Right lobe of liver (tissue), 6 donors: ENCODE measurements at places on chromosomes 1 and 21. TPM values are rescaled to one million over a fixed set of nuclear protein-coding genes. Genes with fewer than 3 reads are reported as not detected.
A peak's percentile ranks its signal among the peaks of the same experiment; 100 is the strongest.

DNA sequence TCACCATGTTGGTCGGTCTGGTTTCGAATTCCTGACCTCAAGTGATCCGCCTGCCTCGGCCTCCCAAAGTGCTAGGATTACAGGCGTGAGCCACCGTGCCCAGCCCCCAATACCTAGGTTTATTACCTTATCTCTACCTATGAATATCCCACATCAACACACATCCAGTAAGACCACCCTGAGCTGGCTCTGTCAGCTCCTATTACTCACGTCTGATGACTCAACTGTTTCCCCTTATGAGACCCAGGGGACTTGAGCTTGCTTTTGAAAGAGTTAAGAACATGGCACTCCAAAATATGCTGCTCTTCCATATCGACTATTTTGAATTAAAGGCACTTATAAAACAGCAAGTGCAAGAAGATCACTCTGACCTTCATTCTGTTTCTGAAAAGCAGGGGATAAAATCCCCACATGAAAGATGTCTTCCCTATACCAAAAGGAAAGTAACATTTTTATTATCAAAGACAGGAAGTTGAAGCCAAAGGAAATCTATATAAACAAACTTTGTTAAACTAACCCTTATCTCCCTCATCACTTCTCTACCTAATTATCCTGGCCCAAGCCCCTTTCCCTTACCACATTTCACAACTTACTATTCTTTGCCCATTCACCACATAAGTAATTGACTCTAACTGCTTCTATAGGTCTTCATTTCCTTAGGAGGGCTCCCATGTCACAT lies 41.3 kb upstream of the OSBPL9 start:
- H3K36me3 ChIP-seq, result no peaks in the 10 kb centered on the region
- H3K27ac ChIP-seq, result no peak overlapping the region
- H3K4me1 ChIP-seq, result no peaks in the 10 kb centered on the region
- no peak overlapping the region for H3K4me3 ChIP-seq

- no peaks in the 10 kb centered on the region for H3K27me3 ChIP-seq
- no peaks in the 10 kb centered on the region for H3K36me3 ChIP-seq
- H3K4me3 ChIP-seq, result no peak overlapping the region
- H3K27ac ChIP-seq, result no peak overlapping the region
- no peaks in the 10 kb centered on the region for H3K4me1 ChIP-seq
These were observed 6.2 kb upstream of the CAMK1G start for GRCh38 chr1:209577346-209577745.

DNA sequence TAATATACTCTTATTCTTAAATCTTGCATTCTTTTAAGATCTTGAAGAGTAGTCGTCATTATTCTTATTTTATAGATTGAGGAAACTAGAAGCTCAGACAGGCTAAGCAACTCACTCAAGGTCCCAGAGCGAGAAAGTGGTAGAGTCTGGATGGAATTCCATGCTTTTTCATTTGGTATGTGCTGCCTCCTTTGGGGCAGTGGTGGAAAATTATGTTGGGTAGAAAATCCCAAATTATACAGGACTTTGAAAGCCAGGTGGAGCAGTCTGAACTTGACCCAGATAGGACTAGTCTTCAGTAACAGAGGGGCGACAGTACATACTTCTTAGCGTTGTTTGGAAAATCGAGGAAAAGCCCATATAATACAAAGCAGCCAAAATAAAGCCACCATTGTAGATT lies 205.6 kb downstream of the ATG4C start:
- no peaks in the 10 kb centered on the region for H3K27me3 ChIP-seq
- no peaks in the 10 kb centered on the region for H3K36me3 ChIP-seq
- DNase-seq, result no peak
- no peak overlapping the region for H3K27ac ChIP-seq
- no peaks in the 10 kb centered on the region for H3K4me1 ChIP-seq

DNA sequence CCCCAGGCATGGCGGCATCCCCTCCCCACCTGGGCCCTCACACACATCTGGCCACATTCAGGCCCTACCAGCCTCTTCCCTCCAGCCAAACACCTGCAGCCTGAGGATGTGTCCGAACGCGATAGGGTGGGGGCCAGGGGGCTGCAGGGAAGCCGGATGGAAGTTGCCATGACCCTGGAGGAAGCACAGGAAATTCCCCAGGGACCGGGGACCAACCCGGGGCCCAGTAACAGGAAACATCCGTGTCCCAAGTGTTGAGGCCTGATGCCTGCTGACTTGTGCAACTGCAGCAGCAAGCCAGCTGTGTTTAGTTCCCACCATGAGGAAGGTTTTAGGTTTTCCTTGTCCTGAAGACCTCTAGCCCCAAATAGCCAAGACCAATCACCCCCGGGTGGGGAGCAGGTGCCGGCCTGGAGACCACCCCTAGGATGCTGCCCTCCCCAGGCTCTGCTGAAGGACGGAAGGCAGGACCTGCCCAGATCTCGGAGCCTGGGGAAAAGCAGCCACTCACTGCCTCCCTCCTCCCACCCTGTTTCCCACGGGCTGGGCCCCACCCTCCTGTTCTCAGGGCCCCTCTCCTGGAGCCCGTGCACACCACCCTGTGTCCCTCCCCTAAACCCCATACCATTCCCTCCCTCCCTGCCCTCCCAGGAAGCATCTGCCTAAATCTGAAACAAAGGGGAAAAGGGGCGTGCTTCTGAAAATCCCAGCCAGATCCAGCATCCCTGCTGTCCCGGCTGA lies 29.8 kb downstream of the MEGF6 start:
- no peak for DNase-seq
- no peaks in the 10 kb centered on the region for H3K27me3 ChIP-seq
- no peak overlapping the region for H3K4me3 ChIP-seq

DNA sequence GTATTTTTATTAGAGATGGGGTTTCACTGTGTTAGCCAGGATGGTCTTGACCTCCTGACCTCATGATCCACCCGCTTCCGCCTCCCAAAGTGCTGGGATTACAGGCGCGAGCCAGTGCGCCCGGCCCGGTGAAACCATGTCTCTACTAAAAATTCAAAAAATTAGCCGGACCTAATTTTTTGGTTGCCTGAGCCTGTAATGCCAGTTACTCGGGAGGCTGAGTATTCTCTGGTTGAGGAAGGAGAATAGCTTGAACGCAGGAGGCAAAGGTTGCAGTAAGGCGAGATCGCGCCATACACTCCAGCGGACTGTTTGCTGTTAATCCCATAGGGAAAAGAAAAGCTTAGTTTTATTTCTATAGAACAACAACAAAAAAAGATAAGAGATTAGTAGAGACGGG lies 29.9 kb upstream of the HJV start:
- no peaks in the 10 kb centered on the region for H3K4me1 ChIP-seq
- no peak for DNase-seq
- no peaks in the 10 kb centered on the region for H3K27me3 ChIP-seq
- H3K27ac ChIP-seq, result peak overlapping the region; percentile 88
- H3K4me3 ChIP-seq, result no peak overlapping the region
- no peaks in the 10 kb centered on the region for H3K36me3 ChIP-seq

DNA sequence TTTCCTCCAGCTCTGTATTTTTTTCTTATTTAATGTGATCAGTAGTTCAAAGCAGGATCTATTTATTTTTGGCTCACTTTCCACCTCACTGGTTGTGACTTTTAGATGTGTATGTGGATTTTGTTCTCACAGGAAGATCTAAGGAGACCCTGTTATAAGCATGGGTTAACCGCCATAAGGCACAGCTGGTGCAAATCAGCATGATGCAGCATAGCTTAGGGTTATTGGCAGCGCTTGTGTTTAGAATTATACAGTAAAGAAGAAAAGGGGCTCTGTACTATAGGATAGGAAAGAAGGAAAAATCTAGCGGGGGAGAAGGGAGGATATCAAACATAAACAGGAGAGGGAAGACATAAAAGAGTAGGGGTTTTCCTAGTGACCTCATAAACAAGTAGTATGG lies 26.9 kb upstream of the RGL1 start:
- H3K36me3 ChIP-seq, result no peaks in the 10 kb centered on the region
- no peak for DNase-seq

- no peaks in the 10 kb centered on the region for H3K4me1 ChIP-seq
- no peak overlapping the region for H3K4me3 ChIP-seq
- no peak overlapping the region for H3K27ac ChIP-seq
These were observed 21.9 kb downstream of the HAO2 start for GRCh38 chr1:119390526-119390925.

Gene PLXNA2
- 9.9 TPM for total RNA-seq

Gene OR10Z1
- not detected for total RNA-seq

Gene SDC3
- total RNA-seq, result 16.5 TPM

Gene NT5C1A
- not detected for total RNA-seq

Gene C21orf58
- total RNA-seq, result 1.4 TPM

Gene GUCA2B
- total RNA-seq, result 2.9 TPM

Gene ZNF695
- total RNA-seq, result not detected
